Esophagus squamous epithelium (tissue), 5 donors: ENCODE measurements at places on chromosomes 13 and 19.

- DNase-seq = no peak
These were observed 47.2 kb upstream of the F7 start for GRCh38 chr13:113058129-113058987.

- DNase-seq = no peak
These were observed 468.0 kb downstream of the TSHZ3 start for GRCh38 chr19:30881281-30881680.

DNA sequence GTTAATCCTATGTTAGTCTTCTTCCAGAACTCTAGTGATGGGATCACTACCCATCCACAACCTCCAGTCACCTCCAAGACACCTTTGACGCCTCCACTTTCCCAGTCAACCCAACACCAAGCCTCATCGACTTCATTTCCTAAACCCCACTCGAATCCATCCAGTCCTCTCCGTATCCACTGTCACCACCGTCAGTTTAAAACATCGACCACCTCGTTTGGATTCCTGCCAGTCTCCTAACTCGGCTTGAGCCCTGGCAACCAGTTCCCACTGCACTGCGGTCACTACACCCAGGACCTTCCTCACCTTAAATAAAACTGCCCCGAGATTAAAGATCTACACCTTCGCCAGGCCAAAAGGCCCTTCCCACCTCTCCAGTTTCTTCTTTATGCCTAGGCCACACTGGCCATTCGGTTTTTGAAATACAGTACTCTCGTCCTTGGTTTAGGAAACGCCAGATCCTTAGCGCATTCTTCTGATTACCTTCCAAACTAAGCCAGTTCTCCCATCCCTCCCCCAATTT is 1.2 kb downstream of the MTIF3 start:
- DNase-seq = no peak

DNA sequence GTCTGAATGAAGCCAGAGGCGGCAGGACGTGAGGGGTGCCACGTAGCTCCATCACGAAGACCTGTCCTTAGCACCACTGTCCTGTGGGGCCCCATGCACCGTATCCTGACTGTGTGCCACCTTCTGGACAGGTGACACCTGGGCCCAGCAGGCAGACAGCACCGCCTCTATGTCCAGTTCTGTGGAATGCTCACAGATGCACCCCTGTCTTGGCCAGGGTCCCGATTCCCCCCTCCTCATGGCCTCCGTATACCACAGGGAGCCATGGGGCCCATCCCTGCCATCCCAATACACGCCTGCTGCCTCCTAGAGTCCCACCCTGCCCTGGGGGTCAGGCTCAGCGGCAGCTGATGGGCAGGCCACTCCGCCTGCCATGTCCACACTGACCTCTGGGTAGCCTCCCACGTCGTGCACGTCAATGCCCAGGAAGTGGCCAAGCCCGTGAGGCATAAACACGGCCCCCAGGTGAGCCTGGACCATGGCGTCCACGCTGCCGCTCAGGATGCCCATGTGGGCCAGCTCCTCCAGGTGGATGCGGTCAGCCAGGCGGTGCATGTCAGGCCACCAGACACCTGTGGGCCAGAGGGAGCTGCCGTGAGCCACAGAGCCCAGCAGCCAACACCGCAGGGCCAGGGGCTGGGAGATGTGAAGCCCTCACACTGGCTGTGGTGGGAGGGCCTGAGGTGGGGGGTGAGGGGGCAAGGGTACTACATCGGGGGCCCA is 17.6 kb downstream of the CEBPG start:
- no peak for DNase-seq

- no peak for DNase-seq
These were observed 1382.2 kb upstream of the MIR17HG start for GRCh38 chr13:89965252-89965651.

DNA sequence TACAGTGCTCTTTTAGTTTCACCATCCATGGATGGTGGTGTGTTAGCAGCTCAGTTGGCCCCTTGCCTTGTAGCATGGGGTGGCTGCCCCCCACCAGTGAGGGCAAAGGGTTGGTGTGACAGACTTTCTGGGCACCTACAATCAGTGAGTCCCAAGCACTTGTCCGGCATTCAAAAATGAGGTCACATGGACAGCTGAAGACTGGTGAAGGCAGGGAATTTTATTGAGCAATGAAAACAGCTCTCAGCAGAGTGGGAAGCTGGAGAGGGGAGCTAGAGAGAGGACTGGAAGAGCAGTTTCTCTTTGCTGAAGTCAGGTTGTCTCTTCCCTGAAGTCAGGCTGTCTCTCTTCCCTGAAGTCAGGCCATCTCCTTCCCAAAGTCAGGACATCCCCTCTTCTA is 1053.2 kb downstream of the SLITRK1 start:
- no peak for DNase-seq

DNA sequence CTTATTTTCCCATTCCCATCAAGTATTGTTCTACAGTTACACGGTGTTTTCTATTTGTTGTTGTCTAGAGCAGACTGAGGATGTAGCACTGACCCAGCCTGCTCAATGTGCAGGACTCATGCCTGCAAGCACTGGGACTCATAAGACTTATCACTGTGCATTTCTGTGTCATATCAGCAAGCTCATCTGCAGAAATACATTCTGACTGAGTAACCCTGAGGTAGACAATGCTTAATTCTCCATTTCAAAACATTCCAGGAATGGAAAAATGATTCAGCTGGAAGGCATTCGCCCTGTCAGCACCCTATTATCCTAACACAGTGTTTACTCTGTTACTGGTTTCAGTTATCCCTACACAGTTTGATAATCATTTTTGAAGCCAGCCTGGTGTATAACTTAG is 2506.4 kb downstream of the PCDH9 start:
- no peak for DNase-seq

DNA sequence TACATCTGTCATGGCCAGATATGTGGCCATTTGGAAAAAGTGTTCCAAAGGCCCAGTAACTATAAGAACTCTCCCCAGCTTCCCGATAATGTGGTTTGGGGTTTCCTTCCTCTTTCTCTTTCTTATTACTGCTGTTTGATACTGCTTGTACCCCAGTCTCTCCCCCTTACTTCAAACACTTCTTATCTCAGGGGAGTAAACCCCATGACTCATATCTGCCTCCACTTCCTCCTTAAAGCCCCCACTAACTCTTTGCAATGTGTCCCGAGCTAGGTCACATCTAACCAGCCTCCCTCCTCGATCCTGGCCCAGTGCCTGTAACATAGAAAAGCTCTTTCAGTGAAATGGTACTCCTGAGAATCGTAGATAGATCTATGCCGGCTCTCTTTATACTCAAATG is 82.4 kb upstream of the STARD13 start:
- DNase-seq = no peak

DNA sequence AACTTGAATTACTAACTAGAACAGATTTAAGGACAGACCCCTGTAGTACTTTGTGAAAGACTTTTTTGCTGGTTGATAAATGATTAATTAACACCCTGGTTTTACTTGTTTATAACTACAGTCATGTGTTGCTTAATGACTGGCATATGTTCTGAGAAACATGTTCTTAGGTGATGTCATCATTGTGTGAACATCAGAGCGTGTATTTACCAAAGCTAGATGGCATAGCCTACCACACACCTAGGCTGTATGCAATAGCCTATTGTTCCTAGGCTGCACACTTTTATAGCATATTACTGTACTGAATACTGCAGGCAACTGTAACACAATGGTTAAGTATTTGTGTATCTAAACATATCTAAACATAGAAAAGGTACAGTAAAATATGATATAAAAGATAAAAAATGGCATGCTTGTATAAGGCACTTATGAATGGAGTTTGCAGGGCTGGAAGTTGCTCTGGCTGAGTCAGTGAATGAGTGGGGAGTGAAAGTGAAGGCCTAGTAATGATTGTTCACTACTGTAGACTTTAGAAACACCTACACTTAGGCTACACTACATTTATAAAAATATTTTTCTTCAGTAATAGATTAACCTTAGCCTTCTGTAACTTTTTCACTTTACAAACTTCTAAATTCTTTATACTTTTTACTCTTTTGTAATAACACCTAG is 260.3 kb downstream of the KCNRG start:
- DNase-seq = no peak

- DNase-seq = no peak
These were observed 63.4 kb downstream of the INSR start for GRCh38 chr19:7230826-7231225.

- DNase-seq = no peak
These were observed 614.1 kb downstream of the UQCRFS1 start for GRCh38 chr19:28598861-28599260.

DNA sequence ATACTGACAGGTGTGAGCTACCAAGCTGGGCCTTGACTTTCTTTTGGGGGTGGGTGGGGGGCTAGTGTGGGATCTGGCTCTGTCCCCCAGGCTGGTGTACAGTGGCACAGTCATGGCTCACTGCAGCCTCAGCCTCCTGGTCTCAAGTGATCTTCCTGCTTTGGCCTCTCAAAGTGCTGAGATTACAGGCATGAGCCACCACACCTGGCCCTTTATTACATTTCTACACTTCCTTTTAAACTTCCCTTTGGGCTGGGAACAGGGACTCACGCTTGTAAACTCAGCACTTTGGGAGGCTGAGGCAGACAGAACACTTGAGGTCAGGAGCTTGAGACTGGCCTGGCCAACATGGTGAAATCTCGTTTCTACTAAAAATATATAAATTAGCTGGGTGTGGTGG is 12.0 kb downstream of the FTL start:
- DNase-seq = no peak

- DNase-seq = no peak
These were observed 53.6 kb downstream of the LMO7 start for GRCh38 chr13:75689686-75690085.

DNA sequence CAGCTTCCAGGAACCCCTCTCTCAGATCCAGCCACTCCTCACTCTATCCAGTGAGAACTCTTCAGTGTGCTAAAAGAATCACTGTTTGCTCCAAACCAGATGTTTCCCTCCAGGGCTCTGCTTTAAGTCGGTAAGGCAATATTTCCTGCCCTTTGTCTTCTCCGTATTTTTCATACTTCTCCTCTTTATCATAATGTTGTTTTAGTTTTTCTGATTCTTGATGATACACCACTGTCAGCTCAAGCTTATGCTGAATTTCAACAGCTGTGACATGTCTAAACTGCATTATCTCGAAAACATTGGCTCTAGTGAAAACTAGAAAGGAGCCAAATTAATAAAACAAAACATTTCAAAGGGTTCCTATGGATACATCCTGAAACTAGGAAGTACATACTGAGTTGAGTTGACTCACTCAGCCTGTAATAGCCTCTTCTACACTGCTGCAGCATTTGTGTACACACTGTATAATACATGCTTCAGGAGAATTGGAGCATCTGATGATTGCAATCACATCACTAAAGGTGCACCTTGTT is 39.8 kb downstream of the GPR180 start:
- no peak for DNase-seq

DNA sequence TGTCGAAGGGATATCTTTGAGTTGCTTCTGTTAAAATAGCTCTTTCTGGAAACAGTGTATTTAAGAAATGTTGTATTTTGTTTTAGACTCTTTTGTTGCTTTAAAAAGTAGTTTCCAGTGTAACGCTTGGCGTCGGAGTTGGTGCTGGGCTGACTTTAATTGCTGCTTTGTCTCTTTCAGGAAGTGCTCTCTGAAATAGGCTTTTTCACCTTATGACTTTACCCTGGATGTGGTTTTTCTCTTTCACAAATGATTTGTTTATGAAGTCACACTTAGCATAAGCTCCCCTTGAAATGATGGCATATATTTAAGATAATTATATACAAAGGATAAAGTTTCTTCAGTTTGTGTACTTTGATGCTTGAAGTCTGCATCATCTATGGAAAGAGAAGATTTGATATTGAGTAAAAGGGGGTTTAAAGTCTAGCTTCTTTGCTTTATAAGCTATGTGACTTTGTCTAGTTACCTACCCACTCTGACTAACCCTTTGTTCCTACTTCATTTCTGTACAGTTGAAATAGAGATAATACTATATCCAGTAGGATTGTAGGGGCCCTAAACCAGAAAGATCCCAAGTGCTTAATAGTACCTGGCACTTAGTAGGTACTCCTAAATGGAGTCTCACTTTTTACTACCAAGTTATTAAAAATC is at the start of gene GPR18:
TSS of gene GPR18 (minus strand) at position 170 of the 651 bp plus-strand sequence. CDS start 2,507 bp downstream, outside the sequence.
- DNase-seq = no peak

GRCh38 chr19:35039881-35040825 is 1.4 kb upstream of the HPN start:
- DNase-seq = no peak

- DNase-seq = no peak
These were observed at the start of gene SLITRK5 for GRCh38 chr13:87671031-87671752. SLITRK5 (plus strand) TSS chr13:87671371; CDS start chr13:87675389, 4,018 bp downstream.

DNA sequence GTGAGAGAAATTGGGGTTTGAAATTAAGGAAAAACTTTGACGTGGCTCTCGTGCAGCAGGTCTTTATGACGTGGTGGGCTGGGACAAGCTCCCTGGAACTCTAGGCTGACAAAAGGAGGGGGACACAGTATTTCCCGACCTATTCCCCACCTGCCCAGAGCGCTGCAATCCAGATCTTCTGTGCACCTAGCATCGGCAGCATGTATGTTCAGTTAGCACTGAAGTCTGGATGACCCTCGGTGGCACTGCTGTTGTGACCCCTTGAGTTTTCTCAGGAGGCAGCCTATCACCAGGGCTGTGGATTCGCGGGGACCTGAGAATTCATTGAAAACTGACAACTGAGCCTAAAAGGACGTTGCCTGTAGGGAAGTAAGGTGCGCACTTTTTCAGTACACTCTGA is 9.1 kb upstream of the ZNF536 start:
- no peak for DNase-seq

- DNase-seq = no peak
These were observed 213.2 kb upstream of the EDNRB start for GRCh38 chr13:78131811-78132210.

DNA sequence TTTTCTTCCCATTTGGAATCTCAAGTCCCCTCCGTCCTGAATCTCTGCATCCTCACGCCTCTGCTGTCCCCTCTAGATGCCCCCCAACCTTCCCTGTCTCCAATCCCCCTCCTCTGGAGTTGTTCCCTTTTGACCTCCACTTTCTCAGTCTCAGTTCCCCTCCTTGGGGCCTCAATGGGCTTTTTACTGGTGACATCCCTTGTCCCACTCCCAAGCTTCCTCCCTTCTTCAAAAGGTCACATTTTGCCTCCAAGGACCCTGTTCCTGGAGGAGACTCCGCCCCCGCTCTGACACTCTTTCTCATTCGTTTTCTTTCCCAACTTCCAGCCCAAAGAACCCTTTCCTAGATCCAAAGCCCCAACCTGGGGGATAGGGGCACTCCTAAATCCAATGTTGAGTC is 1.0 kb downstream of the AP2S1 start:
- no peak for DNase-seq

DNA sequence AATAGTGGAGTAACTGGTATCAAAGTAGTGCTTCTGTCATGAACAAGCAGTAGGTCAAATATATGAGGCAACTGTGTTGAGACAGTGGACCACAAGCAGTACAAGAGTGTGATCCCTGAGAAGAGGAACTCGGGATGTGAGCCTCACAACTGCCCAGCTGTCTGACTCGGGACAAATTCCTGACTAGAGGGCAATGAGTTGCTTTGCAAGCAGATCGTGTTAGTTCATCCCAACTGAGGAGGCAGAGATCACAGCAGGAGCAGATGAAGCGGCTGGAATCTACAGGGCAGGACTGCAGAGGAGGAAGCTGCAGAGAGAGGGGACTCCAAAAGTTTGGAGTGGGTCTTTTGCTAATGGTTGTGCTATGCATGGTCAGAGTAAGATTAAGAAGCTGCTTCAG is 741.1 kb downstream of the DIAPH3 start:
- no peak for DNase-seq
